CD4-positive, alpha-beta T cell treated with Interferon alpha-2 for 1 hour (primary cell): ENCODE measurements at places on chromosomes 5 and 9.

GRCh38 chr9:89747596-89747995 is 142.8 kb downstream of the GADD45G start:
- no peak for DNase-seq

DNA sequence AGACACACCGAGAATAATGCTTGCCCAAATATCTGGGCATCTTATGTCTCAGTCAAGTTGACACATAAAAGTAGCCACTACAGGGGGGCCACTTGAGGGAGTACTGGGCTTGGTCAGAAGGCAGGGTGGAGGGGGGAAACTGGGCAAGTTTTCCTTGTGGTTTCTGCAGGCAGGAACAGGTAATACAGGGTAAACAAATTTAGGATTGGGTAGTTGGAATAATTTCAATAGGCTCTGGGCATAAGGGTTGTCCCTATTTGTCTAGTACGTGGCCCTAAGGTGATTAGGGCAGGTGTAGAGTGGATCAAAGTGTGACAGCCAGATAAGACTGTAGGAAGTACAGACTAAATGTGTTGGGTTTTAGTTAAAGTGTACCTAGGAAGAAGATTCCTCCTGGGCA is 353.1 kb downstream of the TLE4 start:
- no peak for DNase-seq

- DNase-seq, result no peak
Observed at GRCh38 chr5:145682197-145682899, 152.8 kb downstream of the PRELID2 start.

GRCh38 chr5:4164167-4164566 is 568.5 kb downstream of the IRX1 start:
- no peak for DNase-seq

DNA sequence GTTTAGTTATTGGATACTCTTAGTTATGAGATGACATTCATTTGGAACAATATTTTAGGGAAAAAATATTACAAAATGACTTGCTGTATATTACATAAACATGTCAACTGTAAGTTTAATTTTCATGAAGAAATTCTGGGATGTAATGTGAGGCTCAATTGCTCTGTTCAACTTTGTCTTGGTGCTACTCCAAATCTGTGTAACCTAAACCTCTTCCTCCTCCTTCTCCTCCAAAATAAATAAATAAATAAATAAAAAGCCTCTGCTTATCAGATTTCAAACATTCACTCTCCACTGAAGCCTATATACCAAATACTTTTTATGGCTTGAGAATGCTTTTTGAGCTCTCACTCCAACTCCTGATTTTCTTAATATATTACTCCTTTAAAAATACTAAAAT is 27.7 kb downstream of the ACTBL2 start:
- DNase-seq, result no peak

DNA sequence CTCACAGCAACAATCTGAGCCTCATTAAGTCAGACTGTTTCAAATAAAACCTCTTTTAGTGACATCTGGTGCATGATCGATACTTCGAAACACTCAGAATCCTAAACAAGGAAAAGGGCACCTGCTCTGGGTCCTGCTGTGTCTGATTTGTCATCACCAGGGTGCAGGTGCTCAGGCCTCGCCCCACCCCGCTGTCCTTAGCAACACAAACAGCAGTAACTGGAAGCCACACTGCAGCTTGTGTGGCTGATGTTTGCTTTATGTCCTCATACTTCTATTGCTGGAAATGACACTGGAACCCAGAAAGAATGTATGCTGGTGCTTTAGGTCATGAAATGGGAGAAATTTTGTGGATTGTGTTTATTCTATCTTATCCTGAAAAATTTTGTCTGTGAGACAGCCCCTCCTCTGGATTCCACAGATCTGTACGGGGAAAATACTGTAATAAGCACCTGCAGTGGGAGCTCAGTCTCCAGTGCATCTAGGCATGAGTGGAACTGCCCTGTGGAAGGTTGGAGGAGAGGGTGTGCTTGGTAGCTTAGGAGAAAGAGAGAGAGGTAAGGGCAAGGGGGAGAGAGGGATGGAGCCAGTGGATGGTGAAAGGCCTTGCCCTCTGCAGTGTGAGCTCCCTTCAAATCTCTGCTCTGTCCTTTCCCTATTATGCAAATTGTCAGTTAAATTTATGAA is 284.2 kb downstream of the SMARCA2 start:
- DNase-seq, result no peak

GRCh38 chr9:36815566-36816348 is 218.3 kb downstream of the PAX5 start:
- DNase-seq, result no peak

DNA sequence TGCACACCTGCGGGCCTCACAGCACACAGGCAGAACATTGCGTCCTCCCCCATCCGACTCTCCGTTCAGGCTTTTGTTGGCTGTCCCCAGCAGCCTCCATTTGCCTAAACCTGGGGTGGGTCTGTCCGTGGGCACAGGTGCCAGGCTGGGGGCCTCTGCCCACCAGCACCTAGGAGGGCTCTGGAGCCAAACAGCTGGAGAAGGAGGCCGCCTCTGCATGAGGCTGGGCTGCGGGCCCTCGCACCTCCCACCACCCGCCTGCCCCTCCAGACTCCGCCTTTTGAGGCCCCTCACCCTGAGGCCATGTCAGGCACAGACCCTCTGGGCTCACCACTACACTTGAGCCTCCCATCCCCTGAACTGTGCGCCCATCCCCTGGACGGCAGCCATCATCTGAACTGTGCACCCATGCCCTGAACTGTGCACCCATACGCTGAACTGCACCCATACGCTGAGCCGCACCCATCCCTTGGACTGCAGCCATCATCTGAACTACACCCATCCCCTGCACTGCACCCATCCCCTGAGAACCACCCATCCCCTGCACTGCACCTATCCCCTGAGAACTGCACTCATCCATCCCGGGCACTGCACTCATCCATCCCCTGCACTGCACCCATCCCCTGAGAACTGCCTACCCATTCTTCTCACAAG is 98.0 kb upstream of the OTULINL start:
- DNase-seq, result no peak

GRCh38 chr5:51902512-51902911 is 519.3 kb downstream of the ISL1 start:
- DNase-seq, result no peak

GRCh38 chr5:180323160-180323559 is 30.0 kb downstream of the GFPT2 start:
- DNase-seq, result no peak
